Osteoblast (primary cell): ENCODE measurements at places on chromosomes 1 and 21.

DNA sequence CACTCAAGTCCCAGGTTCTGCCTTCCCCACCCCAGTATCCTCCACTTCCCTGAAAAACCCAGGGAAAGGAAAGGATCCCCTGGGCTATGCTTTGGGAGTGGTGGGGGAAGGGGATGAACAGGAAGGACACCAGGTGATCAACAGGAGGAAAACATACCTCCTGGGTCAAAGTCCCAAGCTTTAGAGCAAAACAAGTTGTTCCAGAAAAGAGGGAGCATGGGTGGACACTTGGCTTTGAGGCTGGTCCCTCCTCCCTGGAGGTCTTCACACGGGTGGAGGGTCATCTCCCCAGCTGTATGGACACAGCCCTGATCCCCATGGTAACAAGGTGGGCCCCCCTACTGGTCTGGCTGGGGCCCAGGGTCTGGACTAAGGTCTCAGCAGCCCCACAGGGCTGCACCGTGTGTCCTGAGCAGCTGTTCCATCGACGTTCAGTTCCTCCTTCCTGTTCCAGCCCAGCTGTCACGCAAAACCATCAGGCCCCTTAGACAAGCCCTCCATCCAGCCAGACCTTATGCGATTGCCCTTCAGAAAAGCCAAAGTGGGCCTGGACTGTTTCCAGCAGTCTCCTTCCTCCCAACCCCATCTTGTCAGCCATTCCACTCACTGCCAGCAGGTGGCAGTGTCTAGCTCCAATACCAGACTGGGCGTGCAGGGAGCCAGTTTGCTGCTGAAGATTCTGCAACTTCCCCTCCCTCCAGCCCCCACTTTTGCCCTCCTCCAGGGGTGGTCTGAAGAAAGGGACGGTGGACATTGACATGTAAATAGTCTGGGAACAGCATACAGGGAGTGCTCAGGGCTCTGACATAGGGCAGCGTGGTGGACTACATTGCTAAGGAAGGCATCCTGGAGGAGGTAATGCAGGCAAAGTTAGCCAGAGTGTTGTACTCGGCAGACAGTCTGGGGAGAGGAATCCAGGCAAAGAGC lies 2.9 kb upstream of the PDZK1IP1 start:
- peak; percentile 93 for DNase-seq

DNA sequence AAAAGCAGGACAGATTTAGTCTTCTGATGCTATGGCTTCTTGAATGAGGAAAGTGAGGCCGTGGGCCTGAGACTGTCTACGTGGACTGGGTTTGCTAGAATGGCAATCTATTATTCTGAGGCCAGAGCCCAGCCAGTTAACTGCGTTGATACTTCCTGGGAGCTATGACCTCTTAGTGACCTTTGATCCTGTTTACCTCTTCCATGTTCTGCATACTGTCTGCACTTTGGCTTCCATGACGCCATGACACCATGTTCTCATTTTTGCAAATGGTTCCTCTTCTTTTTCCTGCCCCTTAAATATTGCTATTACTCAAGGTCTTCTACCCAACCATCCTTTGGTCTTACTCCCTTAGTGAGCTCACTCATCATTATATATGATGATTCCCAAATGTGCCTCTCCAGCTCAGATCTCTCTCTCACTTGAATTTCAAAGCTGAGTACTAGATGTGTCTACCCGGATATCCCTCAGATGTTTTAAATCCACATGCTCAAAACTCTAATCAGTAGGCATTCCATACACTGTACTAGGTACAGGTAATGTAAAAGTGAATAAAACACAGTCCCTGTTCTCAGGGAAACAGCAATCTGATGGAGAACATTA lies 66.1 kb upstream of the ATP1A1 start:
- peak; percentile 50 for DNase-seq

GRCh38 chr1:245154429-245155271 lies at the start of gene KIF26B:
Gene KIF26B, plus strand, starts transcription at chr1:245154985. Its CDS starts 440 bp downstream, at chr1:245155425.
- peak; percentile 95 for DNase-seq

- no peak for DNase-seq
Observed at GRCh38 chr1:194230351-194231144, 1044.1 kb upstream of the B3GALT2 start.

DNA sequence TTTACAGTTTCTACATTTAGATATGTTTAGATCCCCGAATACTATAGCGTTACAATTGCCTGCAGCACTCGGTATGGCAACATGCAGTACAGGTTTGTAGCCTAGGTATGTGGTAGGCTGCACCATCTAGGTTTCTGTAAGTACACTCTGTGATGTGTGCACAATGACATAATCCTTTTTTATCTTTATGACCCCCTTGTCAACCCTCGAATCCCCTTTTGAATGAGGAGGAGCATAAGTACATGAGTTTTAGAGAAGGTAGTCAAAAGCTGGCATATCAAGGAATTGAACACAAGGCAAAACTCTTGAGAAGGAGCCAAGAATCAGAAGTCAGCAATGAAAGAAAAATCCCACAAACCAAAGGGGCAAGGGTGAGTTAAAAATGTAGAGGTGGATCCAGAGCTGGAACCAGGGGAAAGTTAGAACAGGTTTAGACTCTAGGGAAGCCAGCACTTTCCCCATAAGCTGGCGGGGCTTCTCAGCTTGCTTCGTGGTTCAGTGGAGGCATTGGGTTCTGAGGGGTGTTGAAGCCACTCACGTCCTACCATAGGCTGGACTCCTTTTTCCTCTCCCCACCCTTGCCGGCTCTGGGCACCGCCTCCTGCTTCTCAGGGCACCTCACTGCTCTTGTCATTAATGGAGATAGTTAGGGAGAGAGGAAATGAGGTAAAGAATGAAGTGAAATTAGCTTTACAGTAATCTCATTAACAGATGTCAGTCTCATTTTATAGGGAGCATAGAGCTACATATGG lies 31.3 kb downstream of the OLFML3 start:
- DNase-seq: no peak

- peak; percentile 36 for DNase-seq
Observed at GRCh38 chr1:5815211-5815610, 177.0 kb downstream of the NPHP4 start.

DNA sequence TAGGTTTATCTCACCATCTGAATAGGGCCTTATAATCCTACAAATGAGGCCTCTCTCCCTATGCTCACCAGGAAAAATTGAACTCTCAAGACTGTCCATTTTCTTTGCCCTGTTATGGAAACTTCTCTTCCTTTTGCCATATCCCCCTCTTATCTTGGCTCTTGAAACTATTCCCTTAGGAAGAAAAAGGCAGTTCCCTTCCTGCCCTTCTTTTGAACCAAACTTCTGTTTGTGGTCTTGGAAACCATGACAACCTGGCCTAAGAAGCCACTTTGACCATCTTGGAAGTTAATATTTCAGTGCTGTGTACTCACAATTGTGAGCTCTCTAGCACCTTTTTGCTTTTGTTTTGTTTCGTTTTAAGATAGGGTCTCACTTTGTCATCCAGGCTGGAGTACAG lies 40.0 kb downstream of the ATP2B4 start:
- DNase-seq: no peak

DNA sequence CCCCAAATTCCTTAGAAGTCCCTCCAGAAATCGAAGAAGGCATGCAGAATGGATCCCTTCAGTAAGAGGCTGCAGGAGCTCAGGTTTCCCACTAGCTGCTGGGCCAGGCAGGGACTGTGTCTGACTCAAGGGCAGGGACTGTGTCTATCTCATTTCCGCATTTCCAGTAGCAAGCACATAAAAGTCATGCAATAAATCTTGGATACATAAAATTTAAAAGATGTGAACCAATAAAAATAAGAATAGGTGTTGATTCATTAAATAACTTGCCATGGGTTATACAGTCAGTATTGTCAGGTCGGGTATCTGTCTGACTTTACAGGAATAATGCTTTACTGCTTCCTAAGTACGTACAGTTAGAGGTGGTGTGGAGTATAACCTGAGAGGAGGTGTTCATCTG lies 15.2 kb downstream of the PM20D1 start:
- no peak for DNase-seq

- no peak for DNase-seq
Observed at GRCh38 chr1:78527706-78528105, 36.9 kb downstream of the PTGFR start.

DNA sequence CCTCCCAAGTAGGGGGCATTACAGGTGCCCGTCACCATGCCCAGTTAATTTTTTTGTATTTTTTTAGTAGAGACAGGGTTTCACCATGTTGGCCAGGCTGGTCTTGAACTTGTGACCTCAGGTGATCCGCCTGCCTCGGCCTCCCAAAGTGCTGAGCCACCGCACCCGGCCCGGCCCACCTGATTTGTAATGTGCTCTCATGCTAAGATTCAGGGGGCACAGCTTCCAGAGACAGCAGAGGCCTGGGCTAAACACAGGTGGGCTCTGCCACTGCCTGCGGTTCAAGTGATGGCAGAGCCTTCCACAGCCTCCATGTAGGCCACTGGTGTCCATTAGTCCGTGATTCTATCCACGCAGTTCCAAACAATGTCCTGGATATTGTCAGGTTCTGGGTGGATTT lies 98.4 kb downstream of the PDE9A start:
- peak; percentile 2 for DNase-seq

DNA sequence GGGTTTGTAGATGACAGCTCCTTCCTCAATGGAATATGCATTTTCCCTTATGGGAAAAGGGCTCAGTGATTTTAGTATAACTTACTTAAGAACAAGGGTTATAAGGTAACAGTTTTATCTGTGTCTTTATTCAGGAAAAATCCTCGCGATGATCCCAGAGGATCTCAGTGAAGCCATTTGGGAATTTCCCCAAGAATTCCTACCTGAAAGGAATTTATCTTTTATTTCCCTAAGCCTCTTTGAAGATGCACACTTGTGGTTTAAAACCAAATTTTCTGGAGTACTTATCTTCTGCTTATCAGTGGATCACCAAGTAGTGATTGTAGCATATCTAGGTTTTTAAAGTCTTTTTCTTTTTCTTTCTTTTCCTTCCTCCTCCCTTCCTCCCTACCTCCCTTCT lies 58.8 kb downstream of the AK4 start:
- DNase-seq: no peak

GRCh38 chr1:228140724-228141225 lies 696 bp downstream of the GUK1 start:
- peak; percentile 81 for DNase-seq

- no peak for DNase-seq
Observed at GRCh38 chr1:28666806-28667205, 1.8 kb upstream of the GMEB1 start.

DNA sequence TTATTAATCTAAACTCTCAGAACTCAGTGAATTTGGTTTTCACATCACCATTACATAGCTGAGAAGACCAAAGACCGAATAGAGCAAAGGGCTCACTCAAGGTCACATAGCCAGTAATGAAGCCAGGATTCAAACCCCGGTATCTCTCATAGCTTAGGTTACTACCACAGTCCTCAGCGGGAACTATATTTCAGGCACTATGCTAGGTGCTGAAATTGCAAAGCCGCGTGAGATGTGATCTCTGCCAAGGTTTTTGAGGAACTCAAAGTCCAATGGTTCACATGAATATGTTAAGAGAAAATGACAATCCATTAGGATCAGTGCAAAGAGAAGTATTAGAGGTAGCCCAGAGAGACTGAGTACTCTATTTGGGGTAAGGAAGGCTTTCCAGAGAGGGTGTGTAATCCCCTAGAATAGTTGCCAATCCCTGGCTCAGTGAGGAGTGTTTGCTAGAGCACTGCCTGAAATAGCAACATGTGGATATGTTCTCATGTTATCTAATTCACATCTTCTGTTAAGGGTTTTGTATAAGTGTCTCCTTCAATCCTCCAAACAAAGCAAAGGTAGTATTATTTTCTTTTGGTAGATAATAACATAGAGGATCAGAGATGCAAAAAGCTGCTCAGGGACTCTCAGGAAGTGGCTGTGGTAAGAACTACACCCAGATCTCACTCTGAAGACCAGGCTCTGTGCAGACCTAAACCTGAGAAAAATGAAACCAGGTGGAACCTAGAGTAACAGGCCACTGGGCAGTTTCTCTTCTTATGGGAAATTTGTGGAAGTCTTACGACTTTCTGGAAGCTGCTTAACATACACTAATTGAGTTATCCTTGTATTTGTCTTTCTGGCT lies 93.1 kb upstream of the C8B start:
- no peak for DNase-seq

GRCh38 chr1:29970747-29971325 lies 734.5 kb downstream of the PTPRU start:
- no peak for DNase-seq

DNA sequence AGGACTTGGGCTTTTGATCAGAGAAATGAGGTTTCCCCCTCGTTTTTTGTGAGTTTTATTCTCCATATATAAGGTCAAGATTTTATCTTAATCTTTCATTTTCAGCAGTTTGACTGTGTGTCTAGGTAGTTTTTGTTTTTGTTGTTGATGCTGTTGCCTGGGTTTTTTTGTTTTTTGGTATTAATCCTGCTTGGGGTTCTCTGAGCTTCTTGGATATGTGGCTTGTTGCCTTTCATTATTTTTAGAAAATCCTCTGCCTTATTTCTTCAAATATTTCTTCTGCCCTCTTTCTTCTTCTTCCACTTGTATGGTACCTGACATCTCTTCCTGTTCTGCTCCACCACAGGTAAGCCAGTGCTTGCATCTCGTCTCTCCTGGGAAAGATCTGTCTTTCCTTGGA lies 25.0 kb downstream of the EFCAB7 start:
- no peak for DNase-seq

DNA sequence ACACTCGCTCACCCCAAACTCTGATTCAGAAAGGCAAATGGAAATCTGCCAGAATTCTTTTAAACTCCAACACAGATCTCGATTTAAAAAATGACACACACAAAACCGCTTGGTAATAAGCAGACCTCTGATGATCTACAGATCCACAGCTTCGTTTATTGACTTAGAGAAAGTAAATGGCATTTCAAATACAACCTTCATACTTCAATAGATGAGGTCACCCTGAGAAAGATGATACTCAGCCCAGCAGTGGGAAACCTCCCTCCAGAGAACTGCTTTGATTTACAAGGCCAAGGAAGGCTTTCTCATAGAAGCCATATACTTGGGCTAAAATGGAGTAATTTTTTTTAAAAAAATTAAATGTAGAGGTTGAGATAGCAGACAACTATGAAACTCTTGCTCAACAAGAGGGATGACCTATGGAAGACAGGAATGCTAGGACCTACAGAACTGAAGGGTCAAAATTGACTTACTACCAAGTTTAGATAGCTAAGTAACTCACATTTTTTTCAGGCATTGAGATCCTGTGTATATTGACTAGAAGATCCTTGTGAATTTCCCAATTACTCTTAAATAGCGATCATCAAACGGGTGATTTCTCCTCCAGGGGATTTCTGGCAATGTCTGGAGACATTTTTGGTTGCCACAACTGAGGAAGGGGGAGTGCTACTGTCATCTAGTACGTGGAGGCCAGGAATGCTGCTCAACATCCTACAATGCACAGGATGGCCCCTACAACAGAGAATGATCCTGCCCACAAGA lies 143.9 kb downstream of the CLIC6 start:
- peak; percentile 82 for DNase-seq

DNA sequence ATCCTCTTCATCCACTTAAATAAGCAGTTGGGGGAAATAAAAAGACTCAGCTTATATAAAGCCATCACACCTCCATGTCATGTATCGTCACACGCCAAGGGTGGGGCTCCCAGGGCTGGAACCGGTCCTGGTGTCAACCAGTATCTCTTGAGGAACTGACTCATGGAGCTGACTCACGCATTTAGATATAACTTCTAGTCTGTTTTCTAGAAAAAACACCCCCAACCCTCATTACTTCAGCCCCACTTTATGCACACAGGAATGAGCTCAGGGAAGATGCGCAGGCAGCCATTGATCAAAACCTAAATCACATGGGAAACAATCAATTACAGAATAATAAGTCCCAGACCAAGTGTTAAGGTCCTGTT lies 6.9 kb upstream of the IL22RA1 start:
- peak; percentile 91 for DNase-seq

- DNase-seq: no peak
Observed at GRCh38 chr1:32765570-32766327, 51.4 kb downstream of the YARS1 start.

GRCh38 chr1:227174164-227174563 lies 144.1 kb downstream of the CDC42BPA start:
- DNase-seq: no peak
